WERI-Rb-1 (cell line): ENCODE measurements at places on chromosomes 7 and 10.

DNA sequence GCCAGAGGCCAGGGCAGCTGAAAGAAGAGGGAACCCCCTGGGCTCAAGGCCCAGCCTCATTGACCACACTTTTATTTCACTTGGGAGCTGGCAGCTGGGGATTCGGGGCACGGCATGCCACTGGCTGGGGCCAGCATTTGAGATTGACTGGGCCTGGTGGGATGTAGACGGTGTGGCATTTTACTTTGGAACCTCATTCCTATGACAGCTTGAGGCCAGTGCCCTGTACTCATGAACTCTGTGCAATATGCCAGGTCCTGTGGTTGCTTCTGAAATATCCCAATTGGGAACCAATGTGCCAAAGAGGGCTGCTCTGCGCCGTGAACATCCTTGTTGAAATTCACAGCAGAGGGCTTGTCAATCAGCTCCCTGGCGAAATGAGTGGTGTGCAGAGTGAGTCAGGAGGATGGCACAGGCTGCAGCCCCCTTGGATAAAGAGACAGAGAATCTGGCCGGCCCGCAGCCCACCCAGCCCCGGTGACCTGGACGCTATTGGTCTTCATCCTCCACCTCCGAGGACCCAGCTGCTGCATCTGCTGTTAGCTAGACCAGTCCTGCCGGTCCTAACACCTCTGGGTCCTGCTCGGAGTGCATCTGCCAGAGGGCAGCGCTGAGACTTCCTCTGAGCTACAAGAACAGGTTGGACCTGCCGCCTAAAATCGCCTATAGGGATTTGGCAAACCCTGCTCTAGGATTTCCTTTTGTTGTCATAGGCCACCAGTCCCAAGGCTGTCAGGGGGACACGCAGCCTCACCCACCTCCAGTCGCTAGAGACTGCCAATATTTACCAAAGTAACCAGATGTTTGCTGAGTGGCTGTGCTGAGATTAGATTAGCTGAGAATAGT, 58.0 kb downstream of the PRKAG2 start:
- DNase-seq: no peak

DNA sequence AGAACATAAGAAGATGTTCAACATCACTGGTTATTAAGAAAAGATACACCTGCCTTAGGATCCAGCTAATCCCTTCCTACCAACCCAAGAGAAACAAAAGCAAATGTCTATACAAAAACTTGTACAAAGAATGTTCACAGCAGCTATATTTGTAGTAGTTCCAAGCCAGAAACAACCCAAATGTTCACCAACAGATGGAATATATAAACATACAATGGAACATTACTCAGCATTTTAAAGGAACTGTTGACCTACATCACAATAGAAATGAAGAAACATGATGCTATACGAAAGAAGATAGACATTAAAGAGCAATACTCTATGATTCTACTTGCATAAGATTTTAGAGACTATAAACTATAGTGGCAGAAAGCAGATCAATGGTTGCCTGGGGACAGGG, 149.4 kb downstream of the ZNF438 start:
- no peak for DNase-seq

GRCh38 chr7:1320616-1321240, 88.1 kb downstream of the UNCX start:
- DNase-seq: peak; percentile 26

- DNase-seq: no peak
These were observed 77.3 kb upstream of the RPA3 start for GRCh38 chr7:7795630-7796121.

DNA sequence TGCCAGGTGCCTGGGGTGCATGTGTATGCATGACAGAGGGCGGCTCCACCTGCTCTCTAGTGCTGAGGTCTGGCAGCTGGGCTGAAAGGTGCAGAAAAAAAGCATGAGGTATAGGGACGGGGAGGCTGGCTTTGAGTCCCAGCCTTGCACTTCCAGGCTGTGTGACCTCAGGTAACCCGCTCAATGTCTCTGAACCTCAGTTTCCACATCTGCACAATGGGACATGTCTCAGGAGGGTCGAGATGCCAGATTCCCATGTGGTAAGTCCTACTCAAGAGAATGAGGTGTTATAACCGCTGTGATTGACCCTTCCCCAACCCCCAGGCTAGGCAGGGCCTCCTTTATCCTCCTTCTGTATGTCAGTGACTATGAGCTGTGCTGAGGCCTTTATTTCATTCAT, 48.8 kb downstream of the ARHGAP22 start:
- no peak for DNase-seq

- DNase-seq: no peak
These were observed 625.5 kb downstream of the KCNMA1 start for GRCh38 chr10:77011874-77012811.

DNA sequence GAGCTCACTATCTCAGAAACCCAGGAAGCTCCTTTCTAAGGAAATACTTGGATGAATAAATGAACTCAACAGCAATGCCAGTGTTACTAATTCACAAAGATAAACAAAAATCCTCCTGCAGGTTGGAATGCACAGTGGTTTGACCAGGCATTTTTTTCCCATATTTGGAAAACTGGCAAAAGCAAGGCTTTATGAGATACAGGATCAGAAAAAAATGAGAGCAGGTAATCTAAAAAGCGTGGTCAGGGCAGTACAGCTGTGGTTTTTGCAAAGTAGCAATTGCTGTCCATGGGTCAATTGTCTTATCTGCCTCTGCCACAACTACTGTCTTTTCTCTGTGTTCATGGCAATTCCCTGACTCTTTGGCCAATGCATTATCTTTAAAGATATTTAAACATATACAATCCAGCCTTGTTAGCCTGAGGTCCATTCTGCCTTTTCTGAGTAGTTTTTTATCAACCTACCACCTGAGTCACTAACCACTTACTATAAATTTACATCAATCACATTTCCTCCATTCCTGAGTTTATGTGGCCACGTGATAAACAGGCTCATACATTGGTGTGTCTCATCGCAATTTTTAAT, 564.5 kb upstream of the IGFBP3 start:
- DNase-seq: no peak

- DNase-seq: no peak
These were observed 990.3 kb downstream of the KCNMA1 start for GRCh38 chr10:76647301-76647700.

- peak; percentile 27 for DNase-seq
These were observed 295.9 kb upstream of the NFE2L3 start for GRCh38 chr7:25855854-25856782.

DNA sequence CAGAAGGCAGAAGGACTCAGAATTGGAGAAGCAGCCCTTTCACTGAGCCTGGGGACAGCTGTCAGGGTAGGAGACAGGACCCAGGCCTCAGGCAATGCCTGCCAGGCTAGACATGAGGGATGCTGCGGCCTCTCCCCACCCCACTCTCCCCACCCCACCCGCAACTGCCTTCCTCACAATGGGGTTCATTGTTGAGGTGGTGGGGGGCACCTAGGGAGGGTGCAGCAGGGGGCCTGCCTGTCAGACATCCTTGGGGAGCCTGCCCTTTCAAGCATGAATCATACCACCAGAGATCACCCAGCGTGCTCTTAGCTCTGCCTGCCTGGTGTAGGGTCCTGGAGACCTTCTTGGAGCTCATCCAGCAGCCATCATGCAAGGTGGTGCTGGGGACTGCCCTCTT, at the start of gene C10orf62:
Gene C10orf62 (plus strand): TSS at position 243 of the 400 bp plus-strand sequence. CDS start 177 bp downstream, outside the sequence.
- no peak for DNase-seq

GRCh38 chr10:55144001-55144400, 343.0 kb upstream of the PCDH15 start:
- no peak for DNase-seq

GRCh38 chr10:91316486-91316885, 93.7 kb upstream of the HECTD2 start:
- no peak for DNase-seq

GRCh38 chr7:138632826-138633602, 68.1 kb downstream of the SVOPL start:
- DNase-seq: no peak

GRCh38 chr10:105328503-105329133, 687.5 kb downstream of the SORCS3 start:
- DNase-seq: no peak

- no peak for DNase-seq
These were observed 6.7 kb downstream of the CEP55 start for GRCh38 chr10:93503075-93503474.

- DNase-seq: no peak
These were observed 769.3 kb downstream of the KCNMA1 start for GRCh38 chr10:76868098-76868977.

GRCh38 chr10:62708569-62708968, 96.0 kb upstream of the ADO start:
- no peak for DNase-seq

- no peak for DNase-seq
These were observed 154.9 kb downstream of the SDK1 start for GRCh38 chr7:3455806-3456595.

GRCh38 chr10:33365871-33366411, 31.5 kb upstream of the NRP1 start:
- DNase-seq: no peak

DNA sequence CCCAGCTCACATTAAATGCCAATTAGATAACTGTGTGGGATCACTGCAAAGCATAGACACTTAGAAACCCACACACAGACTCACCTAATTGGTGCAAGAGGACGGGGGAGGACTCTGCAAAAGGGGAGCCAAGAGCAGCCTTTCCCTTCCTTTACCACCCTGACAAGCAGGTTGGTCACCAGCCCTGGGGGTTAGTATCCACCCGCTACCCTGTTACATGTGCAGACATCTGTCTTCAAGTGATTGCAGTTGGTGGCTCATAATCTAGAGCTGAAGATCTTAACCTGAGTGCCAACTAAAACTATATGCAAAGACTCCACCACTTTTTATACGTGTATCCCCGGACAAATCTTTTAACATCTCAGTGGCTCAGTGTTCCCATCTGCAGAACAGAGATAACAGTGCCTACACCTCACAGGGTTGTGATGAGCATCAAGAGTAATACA, 56.9 kb downstream of the SORBS1 start:
- DNase-seq: no peak

GRCh38 chr7:155603205-155603857, 41.1 kb upstream of the RBM33 start:
- DNase-seq: no peak

DNA sequence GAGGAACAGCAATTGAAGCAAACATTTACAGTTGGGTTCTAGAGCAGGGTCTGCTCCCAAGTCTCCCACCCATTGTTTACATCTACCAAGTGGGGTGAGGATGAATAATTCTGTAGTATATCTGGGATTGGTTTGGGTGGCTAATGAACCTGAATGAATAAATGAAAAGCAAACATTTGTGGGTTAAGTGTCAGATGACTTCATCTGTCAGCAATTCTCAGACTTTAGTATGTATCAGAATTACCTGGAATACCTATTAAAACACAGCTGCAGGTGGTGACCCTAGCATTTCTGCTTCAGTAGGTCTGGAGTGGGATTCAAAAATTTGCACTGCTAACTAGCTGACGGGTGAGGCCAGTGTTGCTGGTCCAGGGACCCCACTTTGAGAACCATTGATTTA, 18.0 kb upstream of the NPVF start:
- no peak for DNase-seq
